ENCODE measurements at places on chromosomes 13 and 19. TPM values are rescaled to one million over a fixed set of nuclear protein-coding genes. Genes with fewer than 3 reads are reported as not detected.

Gene ZNF154
- total RNA-seq = 2.6 TPM

Gene BCL2L12
- total RNA-seq = 7.8 TPM

Gene WDR83
- 5.7 TPM for total RNA-seq

Gene IGFL1
- not detected for total RNA-seq

Gene IZUMO2
- total RNA-seq = not detected

Gene TNNI3
- not detected for total RNA-seq

Gene ZFP28
- total RNA-seq = 13.4 TPM

Gene ATP12A
- total RNA-seq = not detected

Gene MAMSTR
- total RNA-seq = 0.32 TPM
